ENCODE measurements at places on chromosomes 4 and X.

DNA sequence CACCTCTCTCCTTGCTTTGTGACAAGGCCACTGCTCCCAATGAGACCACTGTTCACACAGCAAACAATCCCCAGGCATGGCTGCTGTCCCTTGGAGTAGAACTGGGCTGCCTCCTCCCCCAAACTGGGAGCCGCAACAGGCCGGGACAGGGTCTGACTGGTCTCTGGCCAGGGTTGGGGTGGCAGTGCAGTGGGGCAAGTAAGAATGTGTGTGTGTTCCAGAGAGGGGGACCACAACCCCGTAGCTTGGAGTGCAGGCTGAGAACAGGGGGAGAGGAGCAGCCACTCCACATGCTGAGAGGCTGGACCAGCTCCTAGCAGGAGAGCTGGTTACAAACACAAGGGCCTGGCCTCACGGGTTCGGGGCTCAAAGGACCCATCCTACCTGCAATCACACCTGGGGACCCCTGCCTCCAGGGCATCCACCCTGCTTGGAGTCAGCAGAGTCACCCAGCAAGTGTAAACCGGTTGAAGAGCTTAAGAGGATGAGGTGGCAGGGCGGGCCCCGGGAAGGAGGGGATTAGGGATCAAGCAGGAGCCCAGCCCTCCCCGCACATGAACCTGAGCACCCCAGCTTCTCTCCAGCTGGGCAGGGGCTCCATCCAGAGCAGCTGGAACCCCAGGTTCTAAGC, 3.8 kb upstream of the ZNF185 start:
- no peak for DNase-seq

GRCh38 chr4:67204441-67204840, 340.9 kb downstream of the CENPC start:
- no peak for DNase-seq

- DNase-seq: no peak
These were observed 186.2 kb downstream of the ANKRD50 start for GRCh38 chr4:124526331-124526730.

- no peak for DNase-seq
These were observed 7.3 kb downstream of the RPS4X start for GRCh38 chrX:72269671-72270251.

DNA sequence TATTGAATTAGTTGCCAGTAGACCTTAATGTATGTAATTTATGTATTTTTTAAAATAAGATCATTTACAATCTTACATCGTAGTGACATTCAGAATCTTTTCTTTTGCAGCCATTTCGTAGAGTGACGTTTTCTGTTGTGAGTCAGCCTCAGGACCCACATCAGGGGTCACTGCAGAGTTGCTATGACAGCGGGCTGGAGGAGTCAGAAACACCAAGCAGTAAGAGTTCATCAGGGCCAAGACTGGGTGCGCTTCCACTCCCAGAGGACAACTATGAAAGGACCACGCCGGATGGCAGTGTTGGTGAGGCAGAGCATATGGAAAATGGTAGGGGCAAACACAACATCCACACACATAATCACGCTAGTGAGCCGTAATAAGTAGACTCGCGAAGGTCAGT, 199.9 kb downstream of the PCDH7 start:
- DNase-seq: no peak

GRCh38 chr4:52606726-52607125, 52.4 kb downstream of the USP46 start:
- DNase-seq: no peak

DNA sequence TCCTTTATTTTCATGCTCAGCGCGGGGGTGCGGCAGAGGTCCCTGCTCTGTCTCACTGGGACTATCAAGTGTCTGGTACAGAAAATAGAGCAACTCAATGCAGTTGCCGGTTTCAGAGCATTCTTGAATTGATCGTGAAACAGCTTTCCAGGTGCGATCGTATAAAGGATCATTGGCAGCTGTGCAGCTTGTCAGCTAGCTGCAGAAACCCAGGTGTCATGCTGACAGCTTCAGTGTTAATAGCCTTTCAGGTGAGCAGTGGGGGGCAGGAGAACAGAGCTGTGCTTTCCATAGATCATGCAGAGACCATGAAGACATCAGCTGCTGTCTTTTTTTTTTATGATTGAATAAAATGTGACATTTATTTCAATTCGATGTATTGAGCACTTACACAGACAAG, 583.9 kb downstream of the NLGN4X start:
- DNase-seq: no peak

DNA sequence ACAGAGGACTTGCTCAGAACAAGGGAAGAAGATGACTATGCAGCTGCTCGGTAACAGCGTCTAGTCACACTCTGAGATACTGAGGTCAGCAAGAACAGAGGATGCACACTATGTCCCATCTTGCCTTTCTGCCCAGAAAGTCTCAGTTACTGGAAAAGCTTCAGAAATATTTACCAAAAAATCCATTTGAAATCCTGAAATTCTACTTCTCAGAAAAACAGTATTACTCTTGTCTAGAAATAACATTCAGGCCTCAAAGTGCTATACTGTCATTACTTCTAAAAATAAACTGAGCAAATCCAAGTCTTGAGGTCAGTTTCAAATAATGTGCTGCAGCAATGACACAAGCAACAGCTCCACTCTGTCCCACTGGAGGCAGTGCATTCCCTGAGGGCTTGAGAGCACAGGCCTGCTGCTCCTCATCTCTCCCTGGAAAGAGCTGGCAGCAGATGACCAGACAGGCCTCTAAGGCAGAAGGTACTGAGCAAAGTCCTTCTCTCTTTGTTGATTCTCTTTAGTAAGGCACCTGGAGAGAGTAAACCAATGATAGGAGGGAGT, 76.9 kb downstream of the CAMK2D start:
- no peak for DNase-seq

DNA sequence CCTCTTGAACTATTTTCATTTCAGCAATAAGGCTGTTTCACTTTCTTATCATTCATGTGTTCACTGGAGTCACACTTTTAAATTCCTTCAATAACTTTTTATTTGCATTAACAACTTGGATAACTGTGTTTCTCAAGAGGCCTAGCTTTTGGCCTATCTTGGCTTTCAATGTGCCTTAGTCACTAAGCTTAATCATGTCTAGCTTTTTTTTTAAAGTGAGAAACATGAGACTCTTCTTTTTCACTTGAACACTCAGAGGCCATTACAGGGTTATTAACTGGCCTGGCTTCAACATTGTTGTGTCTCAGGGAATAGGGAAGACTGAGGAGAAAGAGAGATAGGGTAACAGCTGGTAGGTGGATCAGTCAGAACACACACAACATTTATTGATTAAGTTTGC, 64.0 kb upstream of the VCX2 start:
- no peak for DNase-seq

DNA sequence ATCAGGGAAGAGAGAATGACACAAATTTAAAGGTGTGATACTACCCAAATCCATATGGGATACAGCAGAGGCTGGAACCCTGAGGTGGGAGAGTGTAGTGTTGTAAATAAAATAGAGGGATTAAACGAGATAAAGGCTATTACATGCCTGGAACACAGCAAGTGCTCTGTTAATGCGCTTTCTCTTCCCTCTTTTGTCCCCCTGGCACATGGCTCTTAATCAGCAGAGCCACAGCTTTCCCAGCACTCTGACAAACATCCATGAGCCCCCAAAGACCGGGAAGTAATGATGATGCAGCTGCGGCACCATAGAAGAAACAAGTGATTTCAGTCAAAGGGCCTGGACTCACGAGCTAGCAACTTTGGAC, 85.9 kb downstream of the RASL11B start:
- DNase-seq: no peak

GRCh38 chrX:137652086-137652485, 86.2 kb downstream of the ZIC3 start:
- no peak for DNase-seq

DNA sequence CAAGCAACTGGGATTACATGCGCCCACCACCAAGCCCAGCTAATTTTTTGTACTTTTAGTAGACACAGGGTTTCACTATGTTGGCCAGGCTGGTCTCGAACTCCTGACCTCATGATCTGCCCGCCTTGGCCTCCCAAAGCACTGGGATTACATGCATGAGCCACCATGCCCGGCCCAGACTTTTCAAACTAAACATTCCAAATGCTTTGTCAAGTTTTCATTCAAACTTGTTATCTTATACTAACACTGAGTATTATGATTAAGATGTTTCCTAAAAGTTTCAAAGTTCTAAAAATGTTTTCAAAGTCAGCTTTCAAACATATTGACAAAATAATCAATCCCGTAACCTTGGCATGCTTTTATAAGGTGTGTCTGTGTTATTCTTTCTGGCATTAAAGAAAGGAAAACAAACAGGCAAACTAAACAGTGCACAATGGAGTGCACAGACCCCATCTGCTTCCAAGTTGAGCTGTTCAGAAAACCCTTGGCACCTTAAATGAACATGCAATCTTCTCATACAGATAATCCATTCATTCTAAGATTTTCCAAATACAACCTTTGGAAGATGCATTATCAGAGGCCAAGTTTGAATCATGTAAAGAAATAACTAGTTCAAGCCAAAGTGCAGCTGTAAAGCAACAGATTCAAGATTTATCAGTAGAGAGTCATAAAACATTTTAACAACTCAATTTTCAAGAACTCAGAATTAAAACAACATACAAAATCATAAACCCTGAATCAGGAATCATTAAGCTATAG, 49.1 kb downstream of the ABCG2 start:
- no peak for DNase-seq

DNA sequence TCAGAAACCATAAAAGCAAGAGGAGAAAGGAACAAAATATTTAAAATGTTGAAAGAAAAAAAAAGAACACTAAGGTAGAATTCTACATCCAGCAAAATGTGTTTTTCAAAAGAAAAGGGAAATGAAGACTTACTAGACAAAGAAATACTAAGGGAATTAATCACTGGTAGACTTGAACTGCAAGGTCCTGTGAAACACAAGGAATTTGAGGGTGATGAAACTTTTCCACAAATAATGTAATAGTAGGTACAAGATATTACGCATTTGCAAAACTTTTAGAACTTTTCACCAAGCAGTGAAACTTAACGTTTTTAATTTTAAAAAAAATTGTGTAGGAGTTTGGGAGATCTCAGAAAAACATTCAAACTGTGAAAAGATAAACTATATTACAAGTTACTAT, 180.3 kb upstream of the MAGEB16 start:
- no peak for DNase-seq

DNA sequence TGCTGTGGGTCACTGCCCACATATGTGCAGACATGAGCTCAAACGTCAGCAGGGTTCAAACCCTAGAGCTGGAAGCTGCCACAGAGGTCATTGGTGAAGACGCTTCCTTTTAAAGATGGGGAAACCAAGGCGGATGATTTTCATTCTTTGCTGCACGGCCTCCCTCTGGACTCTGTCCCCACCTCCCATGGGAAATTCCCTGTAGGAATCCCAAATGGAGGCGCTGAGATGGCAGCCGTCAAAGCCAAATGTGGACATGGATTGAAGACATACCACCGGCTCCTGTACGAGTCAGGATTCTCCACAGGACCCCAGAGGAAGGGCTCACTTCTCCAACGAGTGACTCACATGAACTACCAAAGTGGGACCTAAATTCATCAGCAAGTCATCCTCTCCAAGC, 286.4 kb downstream of the CRLF2 start:
- no peak for DNase-seq

DNA sequence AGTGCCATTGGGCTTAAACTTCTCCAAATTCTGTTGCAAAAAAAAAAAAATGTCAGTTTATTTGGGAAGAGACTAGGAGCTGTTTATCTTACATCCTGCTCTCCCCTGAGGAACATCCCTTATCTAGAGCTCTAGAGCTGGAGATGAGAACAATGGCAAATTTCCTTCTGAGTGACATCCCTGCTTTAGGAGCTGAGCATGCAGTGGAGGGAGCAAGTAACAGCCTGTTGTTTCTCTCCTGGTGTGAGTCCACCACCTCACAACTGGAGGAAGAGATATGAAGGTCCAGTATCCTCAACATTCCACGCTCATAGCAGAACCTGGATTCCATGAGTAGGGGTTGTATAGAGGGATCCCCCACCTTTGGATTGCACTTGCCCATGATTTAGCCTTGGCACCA, 676.4 kb downstream of the PCDH18 start:
- no peak for DNase-seq

GRCh38 chrX:129553619-129554288, 13.7 kb downstream of the OCRL start:
- no peak for DNase-seq

GRCh38 chrX:149871940-149872339, 9.0 kb upstream of the MAGEA8 start:
- DNase-seq: no peak

GRCh38 chrX:150887906-150888465, 10.5 kb downstream of the CD99L2 start:
- DNase-seq: no peak

DNA sequence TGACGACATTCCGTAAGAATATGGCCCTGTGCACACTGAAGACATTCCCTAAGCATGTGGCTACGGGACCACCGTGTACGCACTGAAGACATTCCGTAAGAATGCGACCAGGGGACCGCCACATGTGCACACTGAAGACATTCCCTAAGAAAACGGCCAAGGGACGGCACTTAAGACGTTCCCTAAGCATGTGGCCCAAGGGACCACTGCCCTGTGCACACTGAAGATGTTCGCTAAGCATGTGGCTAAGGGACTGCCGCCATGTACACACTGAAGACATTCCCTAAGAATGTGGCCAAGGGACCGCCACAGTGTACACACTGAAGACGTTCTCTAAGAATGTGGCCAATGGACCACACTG, 21.4 kb downstream of the DHRSX start:
- no peak for DNase-seq

DNA sequence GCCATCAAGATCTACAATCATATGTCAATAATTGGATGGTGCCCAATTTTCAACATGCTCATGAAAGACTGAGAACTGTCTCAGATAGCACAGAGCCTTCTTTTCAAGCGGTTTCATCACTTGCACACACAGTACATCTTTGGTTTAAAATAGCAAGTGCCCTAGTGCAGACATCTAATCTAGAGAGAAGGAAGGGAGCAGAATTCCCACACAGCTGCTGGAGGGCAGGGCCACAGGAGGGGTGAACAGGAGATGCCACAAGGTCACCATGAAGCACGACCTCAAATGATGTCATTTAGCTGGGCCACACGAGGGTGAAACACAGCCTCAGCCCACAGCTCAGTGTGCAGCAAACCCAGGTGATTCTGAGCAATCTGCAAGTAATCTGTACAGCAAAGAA, 24.3 kb downstream of the LEF1 start:
- DNase-seq: no peak

- no peak for DNase-seq
These were observed 37.8 kb downstream of the NELFA start for GRCh38 chr4:1970926-1971325.

GRCh38 chr4:185895351-185895750, 83.4 kb upstream of the SORBS2 start:
- DNase-seq: no peak

GRCh38 chr4:166043801-166044200, 170.8 kb downstream of the TLL1 start:
- no peak for DNase-seq

All from activated T-helper 1 cell treated with anti-CD3 and anti-CD28 coated beads, Interleukin-2, amount 50 U/mL, for 16 hours (primary cell).